NCI-H2029 treated with DMSO at 0.1 percent for 48 hours (cell line): ENCODE measurements at places on chromosomes 11 and 22.

DNA sequence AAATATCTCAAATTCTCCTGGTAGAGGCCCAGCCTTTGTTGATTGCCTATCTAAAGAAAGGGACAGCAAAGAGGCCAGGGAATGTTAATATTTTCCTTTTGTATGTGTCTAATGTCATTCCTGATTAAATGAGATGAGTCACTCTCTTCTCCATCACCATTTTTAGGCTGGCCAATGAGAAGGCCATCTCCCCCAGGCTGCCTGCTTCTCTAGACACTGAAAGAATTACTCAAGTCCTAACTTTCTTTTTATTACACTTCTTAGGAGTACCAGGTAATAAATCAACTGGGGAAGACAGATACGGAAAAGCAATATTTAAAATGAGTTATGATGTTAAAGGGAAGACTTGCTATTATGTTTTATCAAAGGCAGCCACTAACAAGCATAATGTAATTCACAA lies 259.2 kb upstream of the SORL1-AS1 start:
- no peak for DNase-seq

DNA sequence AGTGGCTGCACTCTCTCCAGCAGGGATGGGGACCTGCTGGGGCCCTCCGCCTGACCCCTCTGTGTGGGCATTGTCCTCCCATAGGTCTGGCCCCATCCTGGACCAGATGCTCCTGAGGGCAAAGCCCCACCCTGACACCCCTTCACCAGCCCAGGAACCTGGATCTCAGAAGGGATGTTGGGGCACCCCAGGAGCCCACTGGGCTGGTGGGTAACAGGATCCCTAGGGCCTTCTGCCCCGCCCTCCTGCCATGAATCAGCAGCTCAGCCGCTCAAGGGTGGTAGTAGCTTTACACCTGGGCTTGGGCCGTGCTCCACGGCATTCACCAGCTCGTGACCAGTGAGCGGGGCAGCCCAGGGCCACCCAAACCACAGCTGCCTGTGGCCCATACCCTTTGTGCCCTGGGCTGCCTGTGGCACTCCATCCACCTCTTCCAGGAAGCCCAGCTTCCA lies 1.0 kb upstream of the MAPK12 start:
- no peak for DNase-seq

GRCh38 chr11:112507281-112507680 lies 246.6 kb upstream of the PLET1 start:
- no peak for DNase-seq

GRCh38 chr22:30425616-30426387 lies at the start of gene MTFP1:
MTFP1 (plus strand) TSS chr22:30425768; CDS start chr22:30425880, 112 bp downstream.
- peak; percentile 13 for DNase-seq

GRCh38 chr11:126604461-126604860 lies 249.0 kb downstream of the ST3GAL4 start:
- DNase-seq, result no peak

DNA sequence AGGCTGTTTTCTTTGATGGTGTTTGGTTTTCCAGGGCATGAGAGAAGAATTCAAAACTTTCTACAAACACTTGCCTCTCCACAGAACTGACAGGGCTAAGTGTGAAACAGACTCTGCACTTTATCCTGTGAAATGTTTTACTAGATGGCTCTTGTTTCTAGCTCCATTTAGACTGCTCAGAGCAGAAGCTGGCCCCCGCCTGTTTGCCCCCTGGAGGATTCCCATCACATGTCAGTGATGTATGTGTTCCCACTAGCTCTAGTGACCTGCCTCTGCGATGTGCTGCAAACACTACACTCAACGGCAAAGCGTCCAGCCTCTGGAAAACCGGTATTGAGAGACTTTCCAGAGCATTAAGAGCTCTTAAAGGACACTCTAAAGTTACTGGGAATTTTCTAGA lies 41.4 kb upstream of the PCF11 start:
- no peak for DNase-seq

- DNase-seq, result peak; percentile 73
Measured at GRCh38 chr11:4606231-4607015, 1.6 kb downstream of the TRIM68 start.

- no peak for DNase-seq
Measured at GRCh38 chr22:43726964-43727543, 85.1 kb downstream of the EFCAB6 start.

DNA sequence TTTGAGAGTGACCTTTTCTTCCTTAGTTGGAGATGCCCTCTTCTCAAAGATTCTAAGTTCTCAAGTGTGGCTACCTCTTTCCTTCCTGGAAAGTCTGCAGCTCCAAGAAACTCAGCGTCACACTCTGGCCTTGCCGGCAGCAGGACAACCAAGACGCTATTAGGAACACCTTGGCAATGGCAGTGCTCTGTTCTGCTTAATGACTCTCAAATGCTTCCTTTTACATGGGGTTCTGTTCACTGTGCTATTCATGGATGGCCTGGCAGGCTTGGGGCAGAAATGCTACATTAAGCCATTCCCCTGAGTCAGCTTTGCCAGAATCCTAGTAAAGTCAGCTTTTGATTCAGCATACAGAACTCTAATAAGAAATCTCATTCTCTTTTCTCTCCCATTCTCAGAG lies 25.9 kb downstream of the LARGE2 start:
- no peak for DNase-seq

GRCh38 chr11:78427615-78428265 lies 10.1 kb upstream of the GAB2 start:
- DNase-seq, result no peak

DNA sequence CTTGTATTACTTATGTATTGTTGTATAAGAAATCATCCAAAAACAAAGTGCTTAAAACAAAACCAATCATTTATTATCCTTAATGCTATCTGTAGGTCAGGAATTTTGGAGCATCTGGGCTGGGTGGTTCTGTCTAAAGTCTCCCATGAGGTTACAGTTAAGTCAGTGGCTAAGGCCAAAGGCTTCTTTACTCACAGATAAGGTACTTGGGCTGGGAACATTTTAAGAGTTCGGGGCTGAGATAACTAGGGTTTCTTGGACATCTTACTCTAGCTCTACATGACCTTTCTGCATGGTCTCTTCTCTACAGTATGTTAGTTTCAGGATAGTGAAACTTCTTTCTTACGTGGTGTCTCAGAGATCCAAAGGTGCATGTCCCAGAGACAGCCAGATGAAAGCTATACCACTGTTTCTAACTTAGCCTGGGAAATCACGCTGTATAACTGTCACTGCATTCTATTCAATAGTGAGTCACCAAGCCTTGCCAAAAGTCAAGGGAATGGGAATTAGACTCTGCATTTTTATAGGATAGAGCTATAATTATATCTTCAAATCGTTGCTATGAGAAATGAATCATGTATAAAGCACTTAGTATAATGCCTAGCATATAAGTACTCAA lies 29.6 kb downstream of the SOX6 start:
- DNase-seq, result no peak

GRCh38 chr11:83011333-83012167 lies 60.1 kb downstream of the RAB30 start:
- DNase-seq, result no peak

DNA sequence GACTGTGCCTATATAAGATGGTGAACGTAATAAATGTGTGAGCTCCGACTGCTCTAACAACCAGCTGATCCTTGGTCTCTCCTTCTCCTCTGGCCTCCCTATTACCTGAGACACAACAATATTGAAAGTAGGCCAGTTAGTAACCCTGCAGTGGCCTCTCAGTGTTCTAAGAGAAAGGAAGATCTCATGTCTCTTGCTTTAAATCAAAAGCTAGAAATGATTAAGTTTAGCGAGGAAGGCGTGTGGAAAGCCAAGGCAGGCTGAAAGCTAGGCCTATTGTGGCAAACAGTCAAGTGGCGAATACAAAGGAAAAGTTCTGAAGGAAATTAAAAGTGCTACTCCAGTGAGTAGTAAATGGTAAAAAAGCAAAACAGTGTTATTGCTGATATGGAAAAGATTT lies 39.5 kb downstream of the HIPK3 start:
- DNase-seq, result no peak

DNA sequence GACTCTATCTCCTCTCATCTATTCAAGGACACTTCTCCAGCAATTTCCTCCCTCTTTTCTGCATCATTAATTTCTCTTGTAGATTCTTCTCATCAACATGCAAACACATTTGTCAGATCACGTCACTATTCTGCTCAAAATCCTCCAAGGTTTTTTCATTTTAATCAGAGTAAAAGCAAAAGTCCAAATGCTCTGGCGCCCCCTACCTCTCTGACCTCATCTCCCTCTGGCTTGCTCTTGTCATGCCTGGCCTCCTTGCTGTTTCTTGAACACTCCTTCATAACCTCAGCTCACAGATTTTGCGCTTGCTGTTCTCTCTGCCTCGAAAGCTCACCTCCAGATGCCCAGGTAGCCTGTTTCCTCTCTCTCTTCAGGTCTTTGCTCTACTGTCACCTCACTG lies 22.4 kb downstream of the RTCB start:
- DNase-seq, result no peak

DNA sequence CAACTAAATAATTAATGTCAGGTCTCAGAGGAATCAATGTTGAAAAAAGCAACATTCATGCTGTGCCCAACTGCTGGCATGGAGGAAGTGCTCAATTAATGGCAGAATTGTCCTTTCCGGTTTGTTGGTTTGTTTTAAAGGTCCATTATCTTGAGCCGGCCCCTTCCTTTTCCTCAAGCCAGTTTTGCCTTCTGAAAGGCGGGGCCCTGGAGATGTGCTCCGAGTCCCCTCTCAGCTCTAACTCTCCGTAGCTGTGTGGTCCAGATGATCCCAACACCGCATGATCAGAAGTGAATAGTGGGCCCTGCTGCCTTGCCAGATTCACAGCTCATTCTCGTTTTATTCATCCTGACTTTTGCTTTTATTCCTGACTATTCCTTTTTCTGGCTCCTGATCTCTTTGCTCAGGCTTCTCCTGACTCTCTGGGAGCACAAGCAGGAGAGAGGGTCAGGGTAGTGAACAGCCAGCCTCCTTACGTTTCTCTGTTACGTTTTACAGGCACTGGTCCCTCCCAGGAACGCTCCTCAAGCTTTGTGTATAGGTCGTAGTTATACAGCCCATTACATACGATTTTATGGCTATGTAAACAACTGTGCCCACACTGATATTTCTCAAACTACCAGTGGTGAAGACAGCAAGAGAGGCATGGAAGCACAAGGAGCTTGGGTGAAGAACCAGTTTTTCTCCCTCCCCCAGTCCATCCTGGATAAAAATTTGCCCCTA lies 265.9 kb downstream of the LARGE1 start:
- DNase-seq, result no peak

DNA sequence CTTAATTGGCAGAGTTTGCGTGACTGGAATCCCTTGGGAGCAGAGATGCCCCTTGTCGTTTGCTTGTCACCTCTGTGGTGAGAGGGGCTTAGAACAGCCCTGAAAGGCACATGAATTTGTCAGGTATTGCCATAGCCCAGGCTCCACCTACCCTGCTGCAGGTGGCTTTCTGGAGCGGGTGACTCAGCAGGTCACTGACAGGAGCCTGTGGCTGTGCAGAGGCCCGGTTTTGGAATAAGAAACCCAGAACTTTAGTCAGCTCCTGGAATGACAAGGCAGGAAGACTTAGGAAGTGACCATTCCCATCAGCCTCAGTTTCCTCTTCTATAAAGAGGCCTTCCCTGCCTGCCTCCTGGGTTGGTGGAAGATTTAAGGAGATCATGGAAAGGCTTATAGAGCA lies 539.7 kb downstream of the INSC start:
- no peak for DNase-seq

- no peak for DNase-seq
Measured at GRCh38 chr22:46040471-46041465, 63.8 kb upstream of the WNT7B start.

GRCh38 chr11:82225502-82225901 lies 508.2 kb downstream of the FAM181B start:
- no peak for DNase-seq

- no peak for DNase-seq
Measured at GRCh38 chr11:70707821-70708220, 309.5 kb downstream of the CTTN start.

DNA sequence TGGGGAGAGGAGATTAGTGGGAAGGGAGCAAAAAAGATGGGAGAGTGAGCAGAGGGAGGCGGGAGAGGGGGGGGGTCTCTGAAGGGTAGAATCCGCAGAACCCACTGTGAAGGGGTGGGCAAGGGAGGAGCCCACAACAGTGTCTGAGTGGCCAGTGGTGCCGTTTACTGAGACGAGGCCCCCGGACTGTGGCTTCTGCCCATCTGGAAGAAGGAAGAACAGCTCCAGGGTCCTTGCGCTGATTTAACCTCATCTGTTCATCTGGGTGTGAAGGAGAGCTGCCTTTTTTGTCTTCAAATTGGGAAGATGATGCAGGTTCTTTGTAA lies 45.7 kb upstream of the ANO1 start:
- DNase-seq, result no peak

GRCh38 chr11:64788321-64789215 lies 10.2 kb upstream of the SF1 start:
- DNase-seq, result no peak

GRCh38 chr11:63845303-63845702 lies 6.4 kb downstream of the MARK2 start:
- DNase-seq, result no peak

DNA sequence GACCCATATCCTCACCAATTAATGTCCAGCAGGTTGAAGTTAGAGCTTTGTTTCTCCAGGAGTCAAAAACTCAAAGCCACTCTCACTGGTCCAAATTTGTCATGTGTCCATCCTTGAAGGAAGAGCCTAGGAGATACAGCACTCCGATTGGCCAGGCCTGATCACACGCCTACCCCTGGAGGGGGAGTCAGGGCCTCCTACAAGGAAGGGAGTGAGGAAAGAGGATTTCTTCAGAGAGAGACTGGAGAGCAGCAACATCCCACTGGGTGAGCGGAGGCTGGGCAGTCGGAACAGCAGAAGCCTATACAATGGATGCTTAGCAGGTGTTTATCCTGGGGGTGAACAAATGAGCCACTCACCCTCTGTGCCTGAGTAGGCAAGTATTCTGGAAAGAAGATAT lies 113.9 kb downstream of the TRIM29 start:
- DNase-seq, result no peak

- no peak for DNase-seq
Measured at GRCh38 chr22:20904008-20904979, 12.9 kb upstream of the CRKL start.

DNA sequence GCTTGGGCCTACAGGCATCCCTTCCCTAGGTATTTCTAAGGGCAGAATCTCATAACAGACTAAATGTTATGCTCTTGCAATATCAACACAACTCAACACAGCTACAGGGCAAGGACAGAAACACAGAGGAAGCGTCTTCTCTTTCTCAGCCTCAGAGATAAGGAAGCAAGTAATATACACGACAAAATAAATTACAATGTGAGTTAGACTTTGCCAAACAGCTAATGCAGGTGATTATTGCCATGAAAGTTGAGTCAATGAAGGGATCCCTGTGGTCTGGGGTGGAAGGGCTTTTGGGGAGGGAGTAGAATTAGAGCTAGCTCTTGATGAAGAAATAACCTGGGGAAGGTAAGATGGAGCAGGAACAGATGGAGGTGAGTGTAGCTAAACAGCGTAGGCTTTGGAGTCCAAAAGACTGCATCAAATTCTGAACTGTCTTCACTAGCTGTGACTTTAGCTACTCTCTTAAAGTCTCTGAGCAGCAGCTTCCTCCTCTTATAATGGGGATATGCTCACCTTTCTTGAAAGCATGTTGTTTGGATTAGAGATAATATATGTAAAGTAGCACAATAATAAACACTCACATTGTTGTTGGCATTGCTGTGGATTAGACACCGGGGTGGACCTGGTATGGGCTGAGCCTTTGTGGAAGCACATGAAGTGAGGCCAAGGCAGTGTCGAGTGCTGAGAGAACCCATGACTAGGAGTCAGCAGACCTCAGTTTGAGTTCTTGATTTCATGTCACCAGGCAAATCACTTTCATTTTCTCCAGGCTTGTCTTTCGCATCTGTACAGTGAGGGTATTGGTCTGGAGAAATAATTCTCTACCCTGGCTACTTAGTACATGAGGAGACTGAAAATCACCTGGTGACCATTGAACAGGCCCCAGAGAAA lies 41.0 kb upstream of the AQP11 start:
- DNase-seq, result no peak
